Lower leg skin (tissue), 4 donors: ENCODE measurements at places on chromosomes 16 and 17. TPM values are rescaled to one million over a fixed set of nuclear protein-coding genes. Genes with fewer than 3 reads are reported as not detected.

The PHOSPHO1 gene
- total RNA-seq, result not detected

The GALR2 gene
- 0.97 TPM for total RNA-seq

GRCh38 chr16:20740007-20740883, 1.4 kb downstream of the THUMPD1 start:
- DNase-seq, result no peak

DNA sequence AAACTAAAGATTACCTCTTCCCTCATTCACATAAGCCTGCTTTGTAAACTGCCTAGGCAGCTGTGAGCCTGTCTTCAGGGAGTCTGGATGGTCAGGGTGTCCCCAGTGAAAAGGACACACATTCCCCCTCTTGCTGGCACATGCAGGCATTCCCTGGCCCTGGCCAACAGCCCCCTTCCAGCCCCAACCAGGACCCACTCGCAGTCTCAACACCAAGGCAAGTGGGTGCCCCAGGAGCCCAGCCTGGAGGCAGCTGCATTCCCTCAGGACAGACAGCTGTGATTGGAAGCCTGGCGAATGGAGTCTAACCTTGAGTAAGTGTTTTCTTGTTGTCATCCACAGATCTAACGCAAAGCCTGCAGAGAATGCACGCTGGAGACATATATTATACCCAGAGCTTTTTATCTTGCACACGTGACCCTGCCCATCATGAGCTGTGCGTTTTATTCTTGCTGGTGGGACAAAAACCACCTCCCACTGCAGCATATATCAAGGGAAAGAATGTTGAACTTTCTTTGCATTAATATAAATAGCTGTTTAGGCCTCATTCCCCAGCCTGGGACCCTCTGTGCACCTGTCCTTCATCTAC, 95.0 kb upstream of the LHX1 start:
- DNase-seq, result no peak
